ENCODE measurements at places on chromosomes 3 and 15.

- DNase-seq = no peak
Observed at GRCh38 chr3:99568663-99569335, 69.6 kb upstream of the COL8A1 start.

DNA sequence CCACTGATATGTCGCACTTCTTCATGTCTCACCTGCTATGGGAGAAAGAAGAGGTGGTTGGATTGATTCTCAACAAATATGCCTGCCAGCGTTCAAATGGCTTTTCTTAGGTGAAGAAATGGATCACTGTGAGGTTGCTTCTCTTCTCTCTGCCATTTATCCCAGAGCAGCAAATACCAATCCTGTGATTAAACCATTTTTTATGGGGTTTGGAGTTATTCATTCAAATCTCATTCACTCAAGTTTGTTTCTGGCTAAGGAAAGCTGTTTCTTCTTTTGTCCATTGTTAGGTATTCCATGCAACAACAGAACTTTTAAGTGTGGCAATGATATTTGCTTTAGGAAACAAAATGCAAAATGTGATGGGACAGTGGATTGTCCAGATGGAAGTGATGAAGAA, 12.2 kb upstream of the C3orf52 start:
- no peak for DNase-seq

GRCh38 chr3:52704611-52705437, 767 bp downstream of the GLT8D1 start:
- no peak for DNase-seq

GRCh38 chr3:176075046-176075445, 1122.2 kb downstream of the TBL1XR1 start:
- no peak for DNase-seq

GRCh38 chr3:138907539-138907938, 39.4 kb downstream of the FOXL2 start:
- DNase-seq = no peak

All from stimulated activated CD4-positive, alpha-beta T cell treated with anti-CD3 and anti-CD28 coated beads, Interleukin-15, amount 100 ng/mL, for 48 hours (primary cell).